HCEC 1CT (cell line): ENCODE measurements at places on chromosomes 4 and X.

DNA sequence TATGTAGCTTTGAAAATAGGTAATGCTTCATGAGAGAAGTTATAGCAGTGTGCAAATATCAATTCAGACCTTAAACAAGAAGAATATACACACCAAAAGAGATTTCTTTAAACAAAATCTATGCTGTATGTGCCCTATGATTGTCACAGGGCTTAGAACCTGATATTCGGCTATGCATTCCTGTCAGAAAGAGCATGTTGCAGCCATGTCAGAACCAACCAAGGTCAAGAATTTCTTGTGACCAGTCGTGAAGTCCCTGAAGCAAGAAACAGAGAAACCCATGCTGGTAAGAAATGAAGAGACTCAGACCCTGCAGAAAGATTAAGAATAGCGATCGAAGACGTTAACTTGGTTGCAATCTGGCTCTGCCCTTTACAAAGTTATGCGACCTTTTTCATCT, 210.3 kb upstream of the SPIN4 start:
- no peak for DNase-seq

GRCh38 chr4:134072137-134072536, 129.5 kb downstream of the PABPC4L start:
- DNase-seq = no peak

DNA sequence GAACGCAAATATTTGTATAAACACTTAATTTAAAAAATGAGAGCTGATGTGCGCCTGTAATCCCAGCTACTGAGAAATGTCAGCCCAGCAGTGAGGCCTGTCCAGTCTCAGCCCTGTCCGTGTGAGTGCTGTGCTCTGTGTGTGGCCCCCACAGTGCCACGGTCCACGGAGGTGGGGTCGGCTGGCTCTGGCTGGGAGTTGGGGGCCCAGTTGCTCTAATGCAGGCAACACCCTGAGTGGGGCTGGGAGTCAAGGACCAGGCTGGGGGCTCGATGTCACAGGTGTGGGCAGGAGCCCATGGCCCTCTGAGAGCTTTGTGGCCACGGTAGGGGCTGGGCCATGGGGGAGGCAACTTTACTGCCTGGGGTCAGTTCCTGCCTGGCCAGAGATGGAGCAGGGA, 12.8 kb downstream of the PCGF3 start:
- DNase-seq = no peak

DNA sequence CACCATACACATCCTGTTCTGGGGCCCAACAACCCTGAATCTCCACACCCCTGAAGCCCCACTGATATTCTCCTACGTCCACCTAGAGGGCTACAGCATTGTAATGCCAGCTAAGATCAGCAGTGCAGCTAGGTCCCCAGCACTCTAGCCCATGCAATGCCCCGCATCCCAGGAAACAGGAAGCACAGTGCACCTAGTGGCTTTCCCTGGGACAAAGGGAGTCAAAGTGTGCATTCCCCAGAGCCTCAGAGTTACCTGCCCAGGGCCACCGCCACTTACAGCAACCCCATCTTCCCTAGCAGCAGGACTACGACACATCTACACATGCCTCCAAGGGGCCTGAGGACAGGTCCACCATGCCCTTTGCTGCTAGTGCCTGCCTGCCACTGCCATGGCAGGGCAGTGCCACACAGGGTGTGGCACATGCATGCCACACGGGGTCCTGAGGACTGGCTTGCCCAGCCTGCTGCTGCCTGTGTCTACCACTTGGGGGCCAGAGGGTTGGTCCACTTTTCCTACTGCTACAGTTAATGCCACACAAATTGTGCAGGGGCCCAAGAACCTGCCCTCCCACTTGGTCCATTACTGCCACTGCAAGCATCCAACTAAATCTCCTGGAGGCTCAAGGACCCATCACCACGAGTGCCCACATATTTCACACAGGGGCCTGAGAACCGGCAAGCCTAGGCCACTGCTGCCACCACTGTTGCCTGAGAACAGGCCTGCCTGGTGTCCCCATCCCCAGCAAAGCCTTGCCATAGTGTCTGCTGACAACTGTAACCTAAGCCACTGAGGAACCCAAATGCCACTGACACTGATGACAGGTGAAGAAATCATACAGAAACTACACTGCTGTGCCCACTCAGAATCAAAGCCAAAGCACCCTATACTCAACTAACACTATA, 23.7 kb downstream of the TLR6 start:
- DNase-seq = no peak

DNA sequence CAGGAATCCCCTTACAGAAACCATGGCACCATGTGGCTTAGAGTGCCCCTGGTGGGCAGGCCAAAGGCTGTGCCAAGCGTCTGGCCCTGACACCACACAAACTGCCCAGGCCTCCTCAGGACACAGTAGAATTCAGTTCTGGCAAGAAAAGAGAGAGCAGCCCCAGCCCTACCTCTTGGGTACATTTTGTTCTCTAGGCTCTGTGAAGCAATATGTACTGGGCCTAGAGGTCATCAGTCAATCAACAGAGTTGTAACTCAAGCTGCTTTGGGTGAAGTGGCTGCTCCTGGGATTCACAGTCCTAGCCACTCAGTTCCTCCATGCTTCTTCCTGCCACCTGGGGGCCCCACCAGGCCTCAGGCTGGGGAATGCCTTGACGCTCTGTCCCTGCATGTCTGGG, 158.1 kb upstream of the MAMLD1 start:
- peak; percentile 39 for DNase-seq

DNA sequence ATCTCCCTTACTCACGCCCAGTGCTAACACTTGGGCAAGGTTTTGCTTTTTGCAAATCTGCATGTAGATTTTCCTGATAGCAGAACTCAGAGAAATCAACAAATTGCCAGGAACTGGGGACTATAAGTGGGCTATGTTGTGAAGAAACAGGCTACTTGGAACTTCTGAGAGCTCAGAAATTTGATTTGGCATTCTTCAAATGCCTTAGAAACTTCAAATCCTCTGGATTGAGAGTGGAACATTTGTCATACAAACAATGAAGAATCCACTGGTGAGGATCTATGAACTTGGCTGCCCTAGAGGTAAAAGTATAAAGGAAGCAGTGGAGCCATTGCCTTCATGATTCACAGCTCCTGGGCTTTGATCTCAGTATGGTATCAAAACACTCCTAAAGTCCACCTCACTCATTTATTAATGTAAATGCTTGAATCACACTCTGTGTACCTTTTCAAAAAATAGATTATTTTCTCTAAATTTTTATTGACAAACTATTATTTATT, 126.0 kb downstream of the GLRA3 start:
- DNase-seq = no peak

DNA sequence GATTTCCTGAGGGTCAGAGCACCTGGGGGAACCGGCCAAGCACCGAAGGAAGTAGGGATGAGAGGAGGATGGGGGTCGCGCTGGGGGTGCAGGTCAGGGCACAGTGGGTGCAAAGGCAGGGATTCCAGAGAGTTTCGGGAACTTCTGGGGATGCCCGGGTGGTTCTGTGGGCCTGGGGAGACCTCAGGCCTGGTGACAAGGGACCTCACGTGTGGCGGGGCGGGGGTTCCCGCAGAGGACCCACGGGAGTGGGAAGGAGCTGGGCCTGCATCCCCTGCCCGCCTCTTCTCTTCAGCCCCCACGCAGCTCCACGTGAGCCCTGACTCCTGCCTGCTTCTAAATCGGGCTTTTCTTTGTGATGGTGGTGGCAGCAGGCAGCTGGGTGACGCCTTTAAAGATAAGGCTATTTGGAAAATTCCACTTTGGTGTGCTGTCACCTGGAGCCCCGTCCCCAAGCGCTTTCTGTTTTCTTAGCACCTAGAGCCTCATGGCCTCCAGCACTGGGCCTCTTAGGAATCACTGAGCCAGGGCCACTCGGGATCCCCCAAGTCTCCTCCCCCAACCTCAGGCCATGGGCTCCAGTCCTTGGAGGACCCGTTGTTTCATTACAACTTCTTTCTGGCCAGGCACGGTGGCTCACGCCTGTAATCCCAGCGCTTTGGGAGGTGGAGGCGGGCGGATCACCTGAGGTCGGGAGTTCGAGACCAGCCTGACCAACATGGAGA, 7.1 kb upstream of the TBC1D14 start:
- no peak for DNase-seq

DNA sequence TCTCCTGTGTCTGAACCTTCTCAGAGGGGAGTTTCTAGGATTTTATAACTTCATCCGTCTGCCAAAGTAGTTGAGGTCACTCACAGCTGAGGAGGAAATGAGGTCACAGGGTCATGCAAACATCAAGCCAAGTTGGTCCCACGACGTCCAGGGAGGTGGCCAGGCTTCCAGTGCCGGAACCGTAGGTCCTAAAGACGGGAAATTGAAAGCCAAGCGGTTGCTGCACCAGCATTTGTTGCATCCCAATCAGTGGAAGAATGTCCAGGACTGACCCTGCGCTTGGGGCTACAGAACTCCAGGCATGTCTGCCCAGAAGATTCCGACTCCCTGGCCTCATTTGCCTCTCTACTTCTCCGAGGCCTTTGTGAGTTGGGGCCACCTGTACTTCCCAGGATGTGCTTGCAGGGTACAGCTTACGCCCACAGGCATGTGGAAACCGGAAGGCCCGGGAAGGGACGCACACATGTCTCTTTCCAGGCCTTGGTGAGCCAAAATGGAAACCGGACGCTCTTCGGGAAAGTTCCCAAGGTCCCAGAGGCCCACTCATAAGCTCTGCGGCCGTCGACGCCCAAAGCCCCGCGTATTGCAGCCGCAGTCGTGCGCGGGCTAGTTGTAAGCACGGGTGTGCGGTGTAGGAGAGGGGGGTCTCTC, 9.3 kb downstream of the PRDM8 start:
- DNase-seq = no peak

DNA sequence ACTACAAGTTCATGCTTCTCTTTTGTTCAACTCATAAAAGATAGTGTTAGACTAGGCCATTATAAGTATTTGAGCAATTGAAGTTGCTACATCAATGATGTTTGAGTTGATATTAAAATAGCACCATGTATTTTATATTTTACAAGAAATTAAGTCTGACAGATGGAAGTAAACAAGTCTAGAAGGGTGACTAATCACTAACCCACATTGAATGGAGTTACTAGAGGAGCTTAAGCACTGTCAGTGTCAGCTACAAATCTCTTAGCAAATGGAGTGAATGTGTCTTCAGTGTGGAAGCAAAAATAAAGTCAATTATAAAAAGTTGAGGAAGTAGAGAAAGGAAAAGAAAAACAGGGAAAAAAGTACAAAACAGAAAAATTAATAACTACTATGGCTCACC, 592.5 kb downstream of the PCDH18 start:
- peak; percentile 28 for DNase-seq

- peak; percentile 65 for DNase-seq
Observed at GRCh38 chr4:174578366-174578765, 56.1 kb upstream of the HPGD start.

GRCh38 chr4:47692691-47693090, 145.2 kb downstream of the CORIN start:
- DNase-seq = no peak

GRCh38 chr4:90120037-90120436, 7.2 kb upstream of the CCSER1 start:
- no peak for DNase-seq

DNA sequence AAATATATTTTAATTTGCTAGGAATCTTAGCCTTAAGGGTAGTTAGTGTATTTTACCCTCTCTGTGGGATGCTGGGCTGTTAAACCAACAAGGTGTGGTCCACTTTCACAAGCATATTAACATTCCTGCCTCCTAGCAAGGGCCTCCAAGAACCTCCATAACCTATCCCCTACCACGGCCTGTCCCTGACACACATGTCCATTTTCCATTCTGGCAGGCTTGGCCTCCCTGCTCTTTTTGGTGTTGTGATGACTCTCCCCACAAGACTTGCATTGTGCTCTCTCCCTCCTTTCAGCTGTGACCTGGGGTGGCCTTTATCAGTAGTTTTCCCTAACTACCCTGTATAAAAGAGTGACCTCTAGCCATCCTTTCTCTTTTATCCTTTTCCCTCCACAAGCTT, 120.2 kb downstream of the KLHL8 start:
- no peak for DNase-seq

DNA sequence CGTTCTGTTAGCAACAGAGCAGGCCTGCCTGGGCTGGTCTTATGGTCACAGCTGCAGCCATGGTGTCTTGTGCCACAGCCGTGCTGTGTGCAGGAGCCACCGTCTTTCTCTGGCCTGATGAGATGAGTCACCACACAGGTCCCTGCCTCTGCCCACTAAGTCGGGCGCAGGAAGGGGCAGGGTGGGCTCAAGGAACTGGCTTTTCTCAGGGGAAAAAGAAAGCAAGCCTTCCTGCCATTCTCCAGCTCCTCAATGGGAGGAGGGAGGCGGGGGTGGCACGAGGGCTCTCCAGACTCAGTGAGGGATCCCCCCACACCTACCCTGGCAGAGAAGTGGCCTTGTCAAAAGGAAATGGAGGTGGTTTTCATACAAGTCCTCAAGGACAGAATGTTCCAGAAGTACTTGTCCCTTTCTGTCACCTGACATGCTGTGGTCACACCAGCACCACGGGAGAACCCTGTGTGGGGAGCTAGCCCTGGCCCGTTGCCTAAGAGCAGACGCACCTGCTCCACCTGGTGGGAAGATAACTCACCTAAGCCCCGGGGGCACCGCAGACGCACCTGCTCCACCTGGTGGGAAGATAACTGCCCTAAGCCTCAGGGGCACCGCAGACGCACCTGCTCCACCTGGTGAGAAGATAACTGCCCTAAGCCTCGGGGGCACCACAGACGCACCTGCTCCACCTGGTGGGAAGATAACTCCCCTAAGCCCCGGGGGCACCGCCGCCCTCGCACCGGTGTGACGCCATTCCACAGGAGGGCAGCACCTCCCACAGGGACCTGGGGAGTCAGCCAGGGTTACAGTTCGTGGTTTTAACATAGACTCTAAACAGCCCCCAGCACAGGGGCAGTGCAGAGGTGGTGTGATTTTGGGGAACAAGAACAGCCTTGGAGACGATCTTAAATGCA, 18.5 kb downstream of the UVSSA start:
- no peak for DNase-seq

- DNase-seq = peak; percentile 16
Observed at GRCh38 chrX:119015407-119016237, 41.2 kb downstream of the LONRF3 start.

DNA sequence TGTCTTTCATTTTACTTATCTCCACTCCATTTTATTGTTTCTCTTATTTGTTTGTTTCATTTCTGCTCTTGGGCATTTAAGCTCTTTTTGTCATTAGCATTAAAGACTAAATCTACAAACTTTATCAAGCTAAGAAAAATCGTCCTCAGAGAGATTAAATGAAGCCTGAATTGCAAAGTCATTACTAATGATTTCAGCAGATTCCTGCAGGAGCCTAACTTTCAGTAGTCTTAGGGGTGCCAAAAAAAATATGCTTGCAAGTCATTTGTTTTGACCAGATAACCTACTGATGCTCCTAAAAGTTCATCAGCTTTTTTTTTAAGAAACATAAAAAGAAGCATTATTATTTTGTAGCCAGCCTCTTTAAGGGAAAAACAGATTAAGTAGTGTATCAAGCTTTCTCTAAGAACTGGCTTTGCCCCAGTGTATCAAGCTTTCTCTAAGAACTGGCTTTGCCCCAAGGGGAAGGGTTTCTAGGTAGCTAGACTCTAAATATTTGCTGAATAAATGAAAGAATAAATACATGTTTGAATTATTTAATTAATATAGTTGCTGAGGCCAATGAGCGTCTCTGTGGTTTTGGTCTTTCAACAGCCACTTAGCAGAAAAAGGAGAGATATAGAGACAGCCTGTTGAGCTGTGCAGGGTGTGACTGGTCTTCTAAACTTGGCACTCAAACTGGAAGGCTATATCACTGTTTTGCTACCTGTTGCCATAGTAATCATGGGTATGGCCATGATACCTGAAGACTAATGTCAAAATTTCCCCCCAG, 174.2 kb downstream of the BTC start:
- DNase-seq = no peak

- DNase-seq = no peak
Observed at GRCh38 chrX:23799469-23800065, 16.6 kb downstream of the SAT1 start.

- no peak for DNase-seq
Observed at GRCh38 chr4:128715616-128716015, 93.9 kb upstream of the JADE1 start.

GRCh38 chr4:162921178-162921785, 245.4 kb downstream of the NAF1 start:
- DNase-seq = no peak
